ENCODE measurements at places on chromosomes 5 and 9.

DNA sequence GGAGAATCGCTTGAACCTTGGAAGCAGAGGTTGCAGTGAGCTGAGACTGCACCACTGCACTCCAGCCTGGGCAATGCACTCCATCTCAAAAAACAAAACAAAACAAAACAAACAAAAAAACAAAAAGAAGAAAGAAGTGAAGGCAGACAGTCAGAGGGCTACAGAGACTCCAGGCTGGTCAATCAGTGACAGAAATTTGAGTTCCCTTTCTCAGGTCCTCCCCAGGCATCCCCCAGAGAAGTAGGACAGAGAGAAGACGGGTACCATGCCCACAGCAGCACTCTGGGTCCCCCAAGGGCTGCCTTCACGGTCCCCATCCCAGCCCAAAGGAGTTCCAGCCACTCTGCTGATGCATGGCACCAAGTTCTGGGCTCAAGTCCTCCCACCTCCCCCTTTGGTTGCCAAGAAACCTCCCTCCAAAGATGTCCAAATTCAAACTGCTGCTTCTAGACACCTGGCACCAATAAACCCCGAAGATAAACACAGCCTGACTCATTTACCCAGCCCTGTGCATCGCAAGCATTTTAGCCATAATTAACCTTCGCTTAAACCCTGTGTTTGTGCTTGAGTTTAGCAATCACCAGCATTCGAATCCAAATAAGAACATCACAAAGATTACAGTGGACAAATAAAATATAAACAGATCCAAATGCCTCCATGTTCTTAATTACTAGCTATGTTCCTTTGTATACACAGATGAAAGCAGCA lies 24.0 kb downstream of the SEMA4D start:
- no peak for DNase-seq

GRCh38 chr5:101045689-101046088 lies 142.6 kb upstream of the ST8SIA4 start:
- DNase-seq, result peak; percentile 13

DNA sequence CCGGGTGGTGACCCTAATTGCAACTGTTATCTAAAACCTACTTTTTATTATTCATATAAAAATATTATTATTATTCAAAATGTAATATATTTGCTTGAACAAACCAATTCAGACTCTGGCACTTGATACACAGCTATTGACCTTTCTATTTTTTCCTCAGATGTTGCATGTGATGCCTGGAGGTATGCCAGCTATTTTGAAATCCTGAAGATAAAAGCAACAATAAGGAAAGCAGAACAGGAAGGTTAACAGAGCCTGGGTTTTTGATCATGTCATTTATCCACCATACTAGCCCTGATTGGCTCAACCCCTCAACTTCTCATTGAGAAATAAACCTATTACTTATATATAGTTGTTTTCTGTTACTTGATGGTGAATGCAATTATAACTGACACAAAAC lies 340.9 kb upstream of the KIF2A start:
- peak; percentile 38 for DNase-seq

DNA sequence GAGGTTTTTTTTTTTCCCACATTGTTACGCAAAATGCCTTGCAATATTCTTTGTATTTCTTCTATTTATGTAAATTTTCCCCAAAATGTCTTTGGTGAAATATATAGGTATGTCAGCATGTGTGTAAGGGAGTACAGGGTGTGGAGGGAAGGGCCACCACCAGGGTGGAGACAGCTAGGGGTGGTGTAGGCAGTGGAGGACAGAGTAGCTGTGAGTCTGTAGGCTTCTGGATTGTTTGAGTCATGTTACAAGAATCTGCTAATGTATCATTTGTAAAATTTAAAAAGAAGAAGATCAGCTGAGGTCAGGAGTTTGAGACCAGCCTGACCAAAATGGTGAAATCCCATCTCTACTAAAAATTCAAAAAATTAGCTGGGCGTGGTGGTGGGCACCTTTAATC lies 175.5 kb downstream of the NXNL2 start:
- peak; percentile 5 for DNase-seq
